Forelimb muscle (tissue), 1 donor: ENCODE measurements at places on chromosomes 5 and 9. TPM values are rescaled to one million over a fixed set of nuclear protein-coding genes. Genes with fewer than 3 reads are reported as not detected.

- DNase-seq, result no peak
Observed at GRCh38 chr5:142235050-142235797, 89.6 kb downstream of the SPRY4 start.

GRCh38 chr5:73125289-73125688, 4.9 kb downstream of the TMEM171 start:
- no peak for DNase-seq

DNA sequence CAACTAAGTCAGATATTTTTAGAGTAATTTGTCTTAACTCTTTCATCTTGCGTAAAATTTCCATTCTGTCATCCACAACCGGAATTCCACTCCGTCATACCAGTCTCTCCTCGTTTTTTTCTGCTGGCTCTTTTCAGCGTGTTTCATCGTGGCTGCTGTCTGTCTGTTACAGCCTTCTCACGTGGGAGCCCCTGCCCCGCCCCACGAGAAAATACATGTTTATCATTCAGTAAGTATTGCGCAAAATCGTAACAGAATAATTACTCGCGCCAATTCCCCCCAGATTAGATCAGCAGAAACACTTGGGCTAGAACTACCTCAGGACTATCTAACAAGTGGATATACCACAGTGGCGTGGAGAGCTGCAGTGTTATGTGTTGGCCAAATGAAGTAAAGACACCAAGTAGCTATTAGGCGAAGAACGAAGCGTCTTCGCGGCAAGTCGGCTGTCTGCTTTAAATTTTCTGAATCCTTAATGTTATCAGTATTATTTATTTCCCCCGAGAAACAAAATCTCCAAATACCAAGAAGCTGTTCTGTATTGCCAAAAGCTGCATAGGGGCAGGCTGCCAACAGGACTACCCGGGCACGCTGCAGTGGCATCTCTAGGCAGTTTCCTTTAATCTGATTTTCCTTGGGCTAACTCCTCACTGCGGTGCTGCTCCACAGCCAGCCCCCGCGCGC, 566 bp upstream of the FOCAD start:
- DNase-seq, result no peak

The BAAT gene
- 1.7 TPM for polyA plus RNA-seq

GRCh38 chr5:159936686-159937329, 20.5 kb downstream of the ADRA1B start:
- DNase-seq, result no peak

The WWC1 gene
- polyA plus RNA-seq, result 0.35 TPM

DNA sequence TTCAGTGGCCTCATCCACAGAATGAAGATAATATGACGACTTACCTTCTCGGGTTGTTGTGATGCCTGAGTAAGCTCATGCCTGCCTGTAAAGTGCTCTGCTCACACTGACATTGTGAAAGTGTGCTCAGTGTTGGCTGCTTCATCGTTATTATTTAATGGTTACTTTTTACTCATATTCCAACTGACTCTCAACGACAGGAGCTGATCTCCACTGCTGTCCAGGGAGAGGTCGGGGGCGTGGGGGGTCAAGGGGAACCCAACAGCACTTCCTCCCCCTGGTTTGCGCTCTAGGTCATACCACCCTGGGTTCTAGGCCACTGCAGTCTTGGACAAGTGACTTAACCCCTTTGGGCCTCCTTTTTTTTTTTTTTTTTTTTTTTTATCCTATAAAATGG, 52.9 kb upstream of the ANGPTL2 start:
- DNase-seq, result no peak

GRCh38 chr9:90420768-90421513, 221.7 kb downstream of the DIRAS2 start:
- no peak for DNase-seq

The FAM169A gene
- polyA plus RNA-seq, result 0.76 TPM

DNA sequence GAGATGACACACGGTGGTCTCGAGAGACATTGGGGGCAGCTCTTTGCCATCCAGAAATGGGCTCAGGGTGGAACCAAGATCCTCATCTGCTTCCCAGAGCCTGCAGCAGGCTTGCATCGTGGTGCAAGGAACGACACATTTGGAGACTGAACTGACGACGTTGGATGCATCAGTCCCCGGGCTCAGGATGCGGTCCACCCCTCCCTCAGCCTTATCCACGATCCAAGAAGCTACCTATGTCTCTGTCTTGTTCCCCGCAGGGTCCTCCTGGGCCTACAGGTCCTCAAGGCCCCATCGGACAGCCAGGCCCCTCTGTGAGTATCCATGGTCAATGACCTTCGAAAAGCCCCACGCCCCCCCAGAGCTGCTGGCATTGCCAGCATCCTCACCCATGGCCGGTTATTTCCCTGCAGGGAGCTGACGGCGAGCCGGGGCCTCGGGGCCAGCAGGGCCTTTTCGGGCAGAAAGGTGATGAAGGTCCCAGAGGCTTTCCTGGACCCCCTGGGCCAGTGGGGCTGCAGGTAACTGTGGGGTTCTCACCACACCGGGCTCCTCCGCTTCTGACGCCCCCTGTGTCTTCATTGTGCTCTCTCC, 69.4 kb upstream of the FCN2 start:
- no peak for DNase-seq

DNA sequence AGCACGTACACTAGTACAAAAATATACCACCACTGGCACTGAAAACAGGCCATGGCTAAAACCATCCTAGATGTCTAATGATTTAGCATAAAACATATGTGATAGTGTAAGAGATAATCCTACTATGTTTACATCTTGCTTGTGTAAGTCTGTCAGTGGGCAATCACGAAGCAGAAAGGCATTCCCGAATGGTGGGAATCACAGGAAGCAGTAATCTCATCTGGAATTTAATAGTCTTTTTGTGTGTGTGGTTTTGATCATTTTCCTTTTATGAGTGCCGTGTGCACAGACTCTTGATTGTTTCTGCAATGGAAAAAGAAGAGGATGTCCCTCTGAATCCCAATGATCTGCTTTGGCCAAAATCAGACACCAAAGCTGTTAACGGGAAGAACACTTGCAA, 200.5 kb downstream of the EBF1 start:
- DNase-seq, result no peak

The SLC36A2 gene
- 0.62 TPM for polyA plus RNA-seq

DNA sequence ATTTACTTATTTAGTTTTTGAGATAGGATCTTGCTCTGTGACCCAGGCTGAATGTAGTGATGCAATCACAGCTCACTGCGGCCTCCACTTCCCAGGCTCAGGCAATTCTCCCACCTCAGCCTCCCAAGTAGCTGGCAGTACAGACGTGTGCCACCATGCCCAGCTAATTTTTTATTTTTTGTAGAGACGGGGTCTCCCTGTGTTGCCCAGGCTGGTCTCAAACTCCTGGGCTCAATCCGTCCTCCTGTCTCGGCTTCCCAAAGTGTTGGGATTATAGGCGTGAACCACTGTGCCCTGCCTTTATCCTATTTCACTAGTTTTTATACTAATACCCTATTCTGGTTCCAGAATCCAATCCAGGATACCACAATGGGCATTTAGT, 6.8 kb downstream of the RPS14 start:
- no peak for DNase-seq

- DNase-seq, result no peak
Observed at GRCh38 chr5:113205323-113205722, 228.7 kb downstream of the DCP2 start.

- no peak for DNase-seq
Observed at GRCh38 chr9:123120131-123120530, 86.7 kb downstream of the GPR21 start.

The RASGRF2 gene
- 0.82 TPM for polyA plus RNA-seq

DNA sequence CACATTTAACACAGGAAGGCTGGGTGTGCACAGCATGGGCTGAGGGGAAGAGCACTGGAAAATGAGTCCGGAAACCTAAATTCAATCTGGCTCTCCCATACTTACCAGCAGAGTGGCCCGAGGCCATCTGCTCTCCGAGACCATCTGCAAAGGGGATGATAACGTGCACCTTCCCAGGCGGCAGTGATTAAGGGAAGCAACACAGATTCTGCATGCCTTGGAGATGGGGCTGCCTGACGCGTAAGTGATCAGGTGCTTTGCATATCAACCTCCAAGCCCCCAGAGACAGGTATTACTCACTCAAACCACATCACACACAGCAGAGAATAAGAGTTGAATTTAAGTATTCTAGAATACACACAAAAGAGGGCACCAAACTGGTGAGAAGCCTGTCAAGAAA, 9.1 kb downstream of the EPB41L4B start:
- DNase-seq, result no peak

GRCh38 chr5:176803068-176803942, 7.1 kb upstream of the UNC5A start:
- no peak for DNase-seq

The F12 gene
- polyA plus RNA-seq, result 0.52 TPM

The PDGFRB gene
- 115 TPM for polyA plus RNA-seq

DNA sequence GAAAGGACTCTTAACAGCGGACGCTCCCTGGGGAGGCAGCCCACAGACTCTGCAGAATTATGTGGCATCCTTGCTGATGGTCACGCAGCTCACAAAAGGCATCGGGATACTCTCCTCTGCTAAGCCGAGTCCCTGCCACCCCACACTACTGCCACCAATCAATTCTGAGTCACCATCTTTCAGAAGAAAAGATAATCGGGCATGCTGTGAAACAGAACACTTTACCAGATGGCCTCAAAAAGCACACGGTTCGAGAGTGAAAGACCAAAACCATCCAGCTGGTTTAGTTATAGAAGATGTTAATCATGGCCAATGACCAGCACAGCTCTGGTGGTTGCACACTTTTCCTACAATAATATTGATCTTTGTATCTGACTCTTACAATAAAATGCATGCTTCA, 136.3 kb downstream of the MYO10 start:
- DNase-seq, result no peak

DNA sequence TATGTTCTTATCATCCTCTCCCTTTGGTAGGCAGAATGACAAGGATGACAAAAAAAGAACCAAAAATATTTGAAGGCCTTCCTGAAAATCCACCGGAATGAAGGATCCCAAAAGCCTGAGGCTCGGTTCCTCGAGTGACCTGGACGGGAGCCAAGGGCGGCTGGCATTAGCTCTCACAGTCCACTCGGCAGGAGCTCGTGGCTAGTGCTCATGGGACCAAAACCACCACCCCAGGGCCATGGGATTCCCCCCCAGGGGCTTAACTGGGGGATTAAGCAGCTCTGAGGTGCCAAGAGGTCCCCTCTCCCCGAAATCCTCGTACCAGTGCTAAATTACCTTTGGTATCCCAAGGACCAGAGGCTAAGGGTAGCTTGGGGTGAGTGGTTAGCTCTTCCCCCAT, 586 bp upstream of the PDZD2 start:
- DNase-seq, result no peak

GRCh38 chr9:113614843-113615648, 151.5 kb downstream of the RGS3 start:
- peak; percentile 65 for DNase-seq

DNA sequence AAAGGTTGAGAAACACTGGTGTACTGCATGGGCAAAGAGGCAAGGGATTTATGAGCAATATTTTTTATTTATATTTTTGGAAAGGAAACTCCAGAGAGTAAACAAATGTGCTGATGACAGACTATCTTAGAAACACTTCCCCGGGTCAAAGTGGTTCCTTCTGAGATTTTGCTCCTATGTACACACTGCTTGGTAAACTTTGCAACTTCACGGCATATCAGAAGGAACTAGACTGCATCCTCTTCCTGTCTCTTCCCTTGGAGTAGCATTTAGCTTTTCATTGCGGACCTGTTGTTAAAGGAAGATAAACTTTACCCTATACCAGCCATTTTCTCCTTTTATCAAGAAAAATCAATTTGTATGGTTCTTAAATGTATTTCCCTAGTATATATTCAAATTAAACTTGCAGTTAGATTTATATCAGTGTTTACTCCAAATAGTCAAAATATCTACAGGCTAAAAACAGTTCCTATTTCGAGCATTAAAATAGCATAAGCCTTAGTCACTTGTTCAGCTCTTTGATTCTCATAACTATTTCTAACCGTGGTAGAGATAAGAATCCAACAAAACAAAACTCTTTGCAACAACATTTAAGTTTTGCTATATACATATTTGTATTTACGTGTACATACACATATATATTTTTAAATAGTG, 48.0 kb upstream of the LRRC19 start:
- no peak for DNase-seq

DNA sequence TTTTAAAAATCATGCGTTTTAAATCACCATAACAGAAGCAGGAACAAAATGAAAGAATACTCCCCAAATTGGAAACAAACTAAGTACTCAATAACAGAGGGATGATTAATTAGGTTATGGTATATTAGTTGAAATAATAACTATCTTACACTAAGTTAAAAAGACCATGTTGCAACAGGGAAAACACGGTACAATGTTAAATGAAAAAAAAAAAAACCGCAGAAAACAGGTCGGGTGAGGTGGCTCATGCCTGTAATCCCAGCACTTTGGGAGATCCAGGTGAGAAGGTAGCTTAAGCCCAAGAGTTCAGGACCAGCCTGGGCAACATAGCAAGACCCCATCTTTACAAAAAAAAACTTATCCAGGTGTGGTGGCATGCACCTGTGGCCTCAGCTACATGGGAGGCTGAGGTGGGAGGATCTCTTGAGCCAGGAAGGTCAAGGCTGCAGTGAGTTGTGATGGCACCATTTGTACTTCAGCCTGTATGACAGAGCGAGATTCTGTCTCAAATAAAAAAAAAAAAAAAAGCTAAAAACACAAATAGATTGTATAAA, 2.4 kb upstream of the PTPN3 start:
- DNase-seq, result no peak

DNA sequence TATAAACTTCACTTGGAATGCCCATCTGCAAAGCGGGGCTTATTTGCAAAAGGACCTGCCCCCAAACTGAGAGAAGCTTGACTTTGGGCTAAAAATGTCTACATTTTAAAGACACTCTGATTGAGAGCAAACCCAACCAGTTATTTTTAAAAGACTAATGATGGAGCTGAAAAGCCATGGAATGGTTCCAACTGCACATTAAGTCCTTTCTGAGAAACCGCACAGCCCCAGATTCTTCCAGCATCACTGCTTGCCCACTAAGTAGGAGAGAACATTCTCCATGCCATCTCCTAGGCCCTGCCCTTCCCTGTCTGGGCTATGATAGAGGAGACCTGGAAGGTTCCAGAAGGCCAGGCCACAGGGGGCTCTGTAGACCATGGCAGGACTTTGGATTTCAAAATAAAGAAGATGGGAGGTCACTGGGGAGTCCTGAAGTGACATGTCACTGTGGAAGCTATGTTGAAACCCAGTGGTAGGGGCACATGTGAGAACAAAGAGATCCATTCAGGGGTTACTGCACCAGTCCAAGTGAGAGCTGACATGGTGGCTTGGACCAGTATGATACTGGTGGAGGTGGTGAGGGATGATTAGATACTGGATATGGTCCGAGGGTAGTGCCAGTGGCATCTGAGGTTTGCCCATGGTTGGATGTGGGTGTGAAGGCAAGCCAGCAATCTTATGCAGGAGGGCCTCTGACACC, 179.2 kb downstream of the DAB2IP start:
- DNase-seq, result no peak

DNA sequence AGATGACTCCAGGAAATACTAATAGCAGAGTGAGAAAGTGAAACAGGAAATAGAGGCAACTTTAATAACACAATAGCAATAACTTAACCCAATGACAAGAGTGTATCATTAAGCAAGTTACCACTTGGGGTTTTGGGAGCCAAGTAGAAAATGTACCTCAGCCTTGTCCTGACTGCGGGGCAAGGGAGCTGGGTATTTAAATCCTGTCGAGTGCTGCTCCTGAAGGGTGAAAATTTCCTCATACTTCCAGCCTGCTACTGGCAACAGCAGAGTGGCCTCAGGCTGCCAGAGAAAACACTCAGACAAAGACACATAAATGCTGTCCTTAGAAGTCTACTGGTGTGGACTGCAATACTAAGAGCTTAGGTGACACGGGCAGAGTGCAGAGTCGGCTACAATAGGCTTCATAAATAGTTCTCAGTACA, 112.5 kb upstream of the EMB start:
- DNase-seq, result no peak

The PLCXD3 gene
- 0.09 TPM for polyA plus RNA-seq
